ENCODE measurements at places on chromosomes 4 and X.
A peak's percentile ranks its signal among the peaks of the same experiment; 100 is the strongest.

DNA sequence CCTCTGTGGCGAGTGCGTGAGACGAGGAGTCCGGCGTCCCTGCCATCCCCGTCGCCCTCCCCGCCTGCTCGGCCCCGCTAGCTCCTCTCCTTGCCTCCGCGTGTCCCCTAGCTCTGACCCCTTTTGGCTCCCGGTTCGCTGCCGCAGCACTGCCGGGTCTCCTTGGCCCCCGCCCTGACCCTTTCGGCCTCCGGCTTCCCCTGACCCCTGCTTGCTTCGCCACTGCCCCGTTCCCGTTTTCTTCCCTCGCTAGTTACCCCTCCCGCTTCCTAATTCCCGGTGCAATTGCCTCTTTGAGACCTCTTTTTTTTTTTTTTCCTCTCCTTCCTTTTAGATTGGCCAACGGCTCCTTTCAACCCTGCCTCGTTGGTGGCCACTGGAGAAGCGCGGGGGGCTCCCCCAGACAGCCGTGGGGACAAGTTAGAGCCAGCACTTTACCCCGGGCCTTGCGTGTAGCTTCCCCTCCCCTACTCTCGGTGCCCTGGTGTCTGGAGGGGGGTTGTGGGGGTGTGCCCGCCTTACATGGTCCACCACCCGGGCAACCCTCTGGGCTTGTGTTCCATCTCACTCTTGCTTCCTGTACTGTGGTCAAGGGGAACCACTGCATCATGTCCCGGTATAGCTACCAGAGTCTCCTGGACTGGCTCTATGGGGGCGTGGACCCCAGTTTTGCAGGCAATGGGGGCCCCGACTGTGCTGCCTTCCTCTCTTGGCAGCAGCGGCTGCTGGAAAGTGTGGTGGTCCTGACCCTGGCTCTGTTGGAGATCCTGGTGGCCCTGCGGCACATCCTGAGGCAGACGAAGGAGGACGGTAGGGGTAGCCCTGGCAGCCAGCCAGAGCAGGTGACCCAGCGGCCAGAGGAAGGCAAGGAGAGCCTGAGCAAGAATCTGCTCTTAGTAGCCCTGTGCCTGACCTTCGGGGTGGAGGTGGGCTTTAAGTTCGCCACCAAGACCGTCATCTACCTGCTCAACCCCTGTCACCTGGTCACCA, 548 bp downstream of the TMEM164 start:
- peak; percentile 5 for DNase-seq

- no peak for DNase-seq
Measured at GRCh38 chr4:5808081-5808741, 84.7 kb downstream of the CRMP1 start.

GRCh38 chr4:87353592-87353991, 30.9 kb upstream of the HSD17B13 start:
- peak; percentile 4 for DNase-seq

DNA sequence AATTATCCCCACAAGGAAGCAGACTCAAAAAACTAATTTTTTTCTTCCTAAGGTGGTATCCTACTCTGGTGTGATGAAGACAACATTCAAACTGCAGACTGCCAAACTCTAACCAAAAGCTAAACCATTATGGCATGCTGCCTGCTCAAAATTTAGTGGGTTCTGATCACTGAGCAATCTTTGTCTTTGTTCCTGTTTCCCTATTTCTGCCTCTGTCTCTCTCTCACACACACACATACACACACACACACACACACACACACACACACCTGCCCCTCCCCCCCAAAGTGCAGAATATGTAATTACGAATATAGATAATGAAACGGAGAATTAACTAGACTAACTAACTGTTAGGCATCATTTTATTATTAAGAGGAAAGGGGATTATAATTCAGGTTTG, 1278.6 kb downstream of the PCDH7 start:
- no peak for DNase-seq

GRCh38 chr4:183445097-183445428, 627 bp downstream of the CDKN2AIP start:
- DNase-seq, result no peak

DNA sequence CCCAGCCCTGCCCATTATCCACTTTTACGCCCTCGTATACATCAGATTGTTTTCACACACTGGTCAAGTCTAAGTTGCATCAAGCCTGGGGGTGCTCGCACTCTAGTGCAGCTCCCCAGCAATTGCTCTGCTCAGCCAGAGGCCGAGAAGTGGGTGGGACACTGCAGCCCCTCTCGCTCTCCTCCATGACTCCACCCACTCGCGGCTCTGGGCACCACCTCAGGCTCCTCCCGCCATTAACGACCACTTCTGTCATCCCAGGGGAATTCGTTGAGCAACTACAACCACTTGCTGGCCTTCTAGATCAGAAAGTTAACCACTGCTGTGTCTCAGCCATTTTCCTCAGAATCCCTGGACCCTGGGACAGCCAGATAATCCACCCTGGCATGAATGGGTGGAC, 53.6 kb downstream of the ETNPPL start:
- DNase-seq, result no peak

GRCh38 chr4:16843831-16844508, 54.5 kb downstream of the LDB2 start:
- no peak for DNase-seq

DNA sequence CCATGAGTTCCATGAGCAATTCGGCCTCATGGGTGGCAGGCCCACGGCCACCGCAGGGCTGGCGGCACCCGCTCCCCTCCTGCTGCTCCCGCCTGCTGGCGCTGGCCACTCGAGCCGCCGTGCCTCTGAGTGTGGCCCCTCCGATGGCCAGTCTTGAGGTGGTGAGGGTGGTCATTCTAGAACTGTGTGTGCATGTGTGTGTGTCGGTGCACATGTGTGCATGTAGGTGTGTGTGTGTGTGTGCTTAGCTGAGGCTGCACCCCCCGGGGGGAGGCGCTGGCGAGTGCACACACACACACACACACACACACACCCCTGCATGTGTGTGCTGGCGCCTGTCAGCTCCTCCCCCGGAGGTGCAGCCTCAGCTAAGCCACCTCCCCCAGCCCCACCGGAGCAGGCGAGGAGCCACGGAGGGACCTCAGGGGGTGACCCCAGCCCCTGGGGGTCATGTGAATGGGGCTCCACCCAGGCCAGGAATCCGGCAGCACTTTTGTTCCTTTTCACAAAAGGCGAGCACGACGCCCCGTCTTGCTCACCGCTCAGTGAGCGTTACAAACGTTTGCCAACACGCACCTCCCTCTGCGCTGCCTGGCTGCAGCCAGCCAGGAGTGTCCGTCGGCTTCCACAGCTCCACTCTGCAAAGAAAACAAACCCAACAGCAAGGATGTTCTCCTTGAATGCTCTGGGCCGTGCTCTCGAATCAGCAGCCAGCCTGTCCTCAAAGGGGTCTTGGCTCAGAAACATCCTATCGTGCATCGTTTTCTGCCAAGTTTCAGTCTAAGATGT, 29.9 kb downstream of the FGFRL1 start:
- DNase-seq, result no peak

DNA sequence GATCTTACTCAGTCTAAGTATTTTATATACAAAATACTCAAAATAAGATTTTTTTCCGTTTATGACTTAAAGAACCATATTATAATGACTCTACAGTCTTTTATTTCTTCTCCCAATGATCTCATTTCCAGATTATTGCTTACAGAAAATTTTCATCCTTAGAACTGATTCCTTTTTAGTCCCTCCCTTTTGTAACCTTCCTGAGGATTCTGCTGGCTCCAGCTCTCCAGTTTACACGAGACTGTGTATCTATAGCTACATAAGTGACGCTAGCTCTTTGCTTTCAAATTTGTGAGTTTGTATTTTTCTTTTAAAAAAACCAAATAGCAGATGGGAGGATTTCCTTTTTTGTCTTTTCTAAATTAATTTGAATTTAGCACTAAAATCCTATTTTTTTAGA, 24.0 kb downstream of the FHDC1 start:
- DNase-seq, result no peak

GRCh38 chrX:133937022-133937421, 48.4 kb downstream of the GPC3 start:
- no peak for DNase-seq

DNA sequence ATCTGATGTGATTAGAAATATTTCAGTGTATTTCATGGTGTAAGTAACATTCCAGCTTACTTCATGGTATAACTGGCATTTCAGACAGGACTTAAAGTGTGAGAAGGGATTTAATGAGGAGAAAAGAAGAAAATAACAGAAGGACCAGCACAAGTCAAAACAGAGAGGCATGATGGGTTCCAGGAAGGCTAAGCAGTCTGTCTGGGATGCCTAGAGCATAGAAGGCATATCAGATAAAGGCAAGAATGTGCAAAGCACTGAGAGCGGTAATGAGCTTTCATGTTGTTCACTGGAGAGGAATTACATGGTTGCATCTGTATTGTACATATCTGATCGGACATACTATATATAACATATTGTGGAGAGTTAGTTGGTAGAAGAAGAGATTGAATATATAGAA, 54.2 kb downstream of the GRID2 start:
- DNase-seq, result no peak

GRCh38 chrX:68944211-68944610, 115.4 kb downstream of the EFNB1 start:
- no peak for DNase-seq

DNA sequence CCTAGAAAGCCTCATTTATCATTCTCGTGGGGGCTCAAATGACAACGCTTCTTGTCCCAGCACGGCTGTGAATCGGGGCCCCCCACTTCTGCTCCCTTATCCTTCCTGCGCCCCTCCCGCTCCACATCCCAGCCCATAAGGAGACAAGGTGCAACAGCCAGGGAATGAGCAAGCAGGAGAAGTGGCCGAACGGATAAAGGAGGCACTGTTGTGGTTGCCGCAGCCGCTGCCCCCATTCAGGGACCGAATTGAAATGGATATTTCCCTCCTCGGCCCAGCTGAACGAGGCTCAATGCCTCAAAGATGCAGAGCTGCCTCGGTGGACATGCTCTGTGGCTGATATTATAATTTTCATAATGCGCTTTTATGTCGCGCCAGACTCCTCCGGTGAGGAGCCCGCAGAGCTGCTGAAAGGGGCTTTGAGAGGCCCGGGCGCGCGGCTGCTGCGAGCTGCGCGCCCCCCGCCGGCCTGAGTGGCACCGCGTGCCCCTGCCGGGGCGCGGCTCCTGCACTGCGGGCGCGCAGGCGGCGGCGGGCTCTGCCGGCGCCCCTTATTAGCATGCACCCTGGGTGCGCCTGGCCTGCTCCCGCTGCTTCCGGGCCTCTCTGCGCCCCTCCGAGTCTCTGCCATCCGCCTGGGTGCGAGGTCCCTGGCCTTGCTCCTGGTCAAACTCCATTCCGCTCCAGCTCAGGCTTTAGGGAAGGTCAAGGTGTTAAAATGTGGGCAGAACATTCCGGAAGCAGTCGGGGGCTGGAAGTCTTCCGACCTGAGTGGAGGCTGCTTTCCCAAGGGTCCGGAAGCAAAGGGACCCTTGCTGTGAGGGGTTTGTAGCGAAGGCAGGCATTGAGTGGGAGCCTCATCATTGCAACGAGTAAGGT, 68.2 kb upstream of the TMEM33 start:
- DNase-seq, result no peak

DNA sequence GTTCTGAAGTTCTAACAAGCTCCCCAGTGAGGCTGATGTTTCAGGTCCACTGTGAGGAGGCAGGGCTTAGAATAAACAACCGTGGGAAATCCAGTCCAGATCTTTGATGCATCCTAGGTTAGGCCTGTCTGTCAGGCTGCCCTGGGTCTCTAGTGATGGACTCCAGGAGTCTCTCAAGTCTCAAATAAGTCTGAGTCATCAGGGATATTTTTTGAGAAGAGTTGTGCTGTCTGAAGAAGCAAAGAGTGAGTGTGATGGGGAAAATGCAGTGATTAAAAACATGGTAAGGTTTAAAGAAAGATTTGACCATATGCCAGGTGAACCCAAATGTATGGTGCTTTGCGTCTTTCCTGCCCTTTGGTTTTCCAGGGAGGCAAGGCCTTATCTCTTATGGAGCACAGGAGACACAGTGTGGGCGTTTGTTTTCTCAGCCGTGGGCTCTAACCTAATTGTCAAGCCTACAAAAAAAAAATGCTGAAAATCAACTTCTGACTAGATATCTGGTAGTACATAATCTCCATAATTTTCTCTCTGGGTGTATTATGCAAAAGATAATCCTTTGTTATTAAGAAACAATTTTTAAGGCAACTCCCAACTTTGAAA, 100.7 kb downstream of the PTTG2 start:
- no peak for DNase-seq

- DNase-seq, result no peak
Measured at GRCh38 chrX:111040377-111041017, 55.5 kb upstream of the PAK3 start.

DNA sequence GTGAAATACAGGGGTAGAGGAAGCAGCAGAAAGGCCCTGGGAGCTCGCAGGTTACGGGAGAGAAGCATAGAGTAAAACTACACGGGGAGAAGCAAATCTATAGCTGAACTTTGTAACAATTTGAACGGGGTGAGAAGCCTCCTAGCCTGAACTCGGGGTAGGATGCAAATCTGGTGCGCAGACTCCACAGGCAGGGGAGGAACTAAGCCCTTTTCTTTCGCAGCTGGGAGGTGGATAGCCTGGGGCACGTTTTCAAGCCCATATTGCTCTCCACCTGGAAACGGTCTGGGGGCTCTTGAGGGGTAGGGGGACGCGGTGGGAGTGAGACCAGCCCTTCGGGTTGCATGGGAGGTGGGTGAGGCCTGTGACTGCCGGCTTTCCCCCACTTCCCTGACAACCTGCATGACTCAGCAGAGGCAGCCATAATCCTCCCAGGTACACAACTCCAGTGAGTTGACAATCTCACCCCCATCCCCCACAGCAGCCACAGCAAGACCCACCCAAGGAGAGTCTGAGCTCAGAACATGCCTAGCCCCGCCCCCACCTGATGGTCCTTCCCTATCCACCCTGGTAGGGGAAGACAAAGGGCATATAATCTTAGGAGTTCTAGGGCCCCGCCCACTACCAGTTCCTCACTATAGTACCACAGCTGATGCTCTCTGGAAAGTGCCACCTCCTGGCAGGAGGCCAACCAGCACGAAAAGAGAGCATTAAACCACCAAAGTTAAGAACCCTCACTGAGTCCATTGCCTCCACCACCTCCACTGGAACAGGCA, 29.9 kb downstream of the SOWAHB start:
- DNase-seq, result no peak

DNA sequence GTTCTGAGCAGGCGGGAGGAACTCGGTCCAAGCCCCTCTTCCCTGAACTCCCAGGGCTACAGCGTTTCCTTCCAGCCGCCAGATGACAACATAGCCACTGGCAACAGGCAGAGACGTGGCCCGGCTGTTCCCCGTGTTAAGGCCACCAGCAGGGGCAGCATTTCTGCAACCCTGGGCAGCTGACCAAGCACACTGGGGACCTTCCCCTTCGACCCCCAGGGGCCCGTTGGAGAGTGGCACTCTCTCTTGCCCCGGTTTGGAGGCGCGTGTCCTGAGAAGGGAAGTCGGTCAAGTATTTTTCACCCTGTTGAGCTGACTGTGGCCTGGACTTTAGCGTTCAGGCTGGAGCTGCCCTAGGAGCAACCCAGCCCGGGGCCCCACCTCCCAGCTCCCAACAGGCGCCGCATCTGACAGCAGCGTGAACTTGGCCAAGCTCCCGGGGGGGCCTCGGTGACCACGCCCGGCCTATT, 37.6 kb downstream of the ZBTB49 start:
- DNase-seq, result no peak

DNA sequence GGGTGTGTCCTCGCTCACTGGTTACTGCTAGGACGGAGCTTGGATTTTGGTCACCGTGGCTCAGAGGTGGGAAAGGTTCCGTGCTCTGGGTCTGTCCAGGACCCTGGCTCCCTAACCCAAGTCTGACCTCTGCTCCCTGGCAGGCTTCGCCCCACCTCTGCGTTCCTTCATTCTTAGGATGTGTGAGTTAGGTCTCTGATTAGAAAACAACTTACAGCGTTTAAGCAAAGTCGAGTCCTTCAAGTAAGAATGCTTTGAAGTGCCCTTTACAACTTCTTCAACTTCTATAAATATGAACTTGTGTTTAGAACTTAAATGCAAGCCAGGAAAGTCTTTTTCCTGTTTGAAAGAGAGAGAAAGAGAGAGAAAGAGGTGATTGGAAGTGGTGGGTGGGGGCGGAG, 891 bp downstream of the TLR2 start:
- peak; percentile 21 for DNase-seq
